HL-60 (cell line): ENCODE measurements at places on chromosomes 7 and 10.

GRCh38 chr7:1641661-1642260, 28.3 kb upstream of the ELFN1 start:
- no peak for DNase-seq

DNA sequence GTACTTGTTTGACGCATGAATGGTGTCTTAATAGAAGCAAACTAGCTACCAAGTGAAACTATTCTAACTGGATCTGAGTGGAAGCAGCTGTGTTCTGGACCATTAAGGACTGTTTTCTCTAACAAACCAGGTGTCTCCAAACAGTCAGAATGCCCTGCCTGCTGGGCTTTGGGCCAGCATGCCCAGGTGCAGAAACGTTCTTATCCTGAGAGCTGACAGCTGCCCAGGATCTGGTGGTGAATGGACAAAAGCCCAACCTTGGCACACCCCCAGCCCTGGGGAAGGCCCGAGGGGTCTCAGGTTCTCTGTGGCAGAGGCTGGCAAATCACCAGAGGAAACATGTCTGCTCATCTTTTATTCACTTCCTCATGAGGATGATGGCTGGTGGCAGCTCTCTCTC, 48.2 kb upstream of the LAMB4 start:
- DNase-seq, result no peak

DNA sequence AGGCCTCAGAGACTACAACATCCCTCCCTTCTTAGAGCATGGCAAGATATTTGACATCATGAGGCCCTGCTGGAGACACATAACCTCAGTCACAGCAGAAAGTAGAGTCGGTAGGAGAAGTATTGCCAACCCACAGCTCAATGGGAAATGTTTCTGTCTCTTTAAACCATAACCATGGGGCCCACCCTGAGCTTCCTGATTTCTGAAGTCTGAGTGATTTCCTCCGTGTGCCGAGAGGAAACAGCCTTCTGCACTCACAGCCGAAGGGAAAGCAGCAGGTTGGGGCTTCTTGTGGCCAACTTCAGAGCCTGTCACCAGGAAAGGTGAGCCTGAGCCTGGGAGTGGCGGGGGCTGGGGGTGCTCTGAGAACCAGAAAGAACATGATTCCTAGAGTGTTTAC, at the start of gene GIMAP1:
Gene GIMAP1, plus strand, starts transcription at position 246 of the 400 bp plus-strand sequence. CDS start 2,435 bp downstream, outside the sequence.
- no peak for DNase-seq

DNA sequence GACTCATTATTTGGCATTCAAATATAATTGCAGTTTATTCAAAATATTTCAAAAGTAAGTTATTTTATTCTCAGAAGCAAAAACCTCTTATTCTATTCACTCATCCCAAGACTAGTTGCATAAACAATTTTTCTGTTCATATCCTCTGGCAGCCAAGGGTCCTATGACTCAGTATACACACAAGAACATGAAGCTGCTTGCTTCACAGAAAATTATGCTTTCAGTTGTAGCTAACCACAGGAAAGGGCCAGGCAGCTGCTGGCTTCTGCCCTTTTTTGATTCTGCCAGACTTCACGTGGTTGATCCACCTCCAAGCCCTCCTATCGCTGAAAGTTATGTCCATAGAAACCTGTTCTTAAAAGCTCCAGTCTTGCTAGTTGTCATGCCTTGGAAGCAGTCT, 108.8 kb downstream of the ABCA13 start:
- no peak for DNase-seq

DNA sequence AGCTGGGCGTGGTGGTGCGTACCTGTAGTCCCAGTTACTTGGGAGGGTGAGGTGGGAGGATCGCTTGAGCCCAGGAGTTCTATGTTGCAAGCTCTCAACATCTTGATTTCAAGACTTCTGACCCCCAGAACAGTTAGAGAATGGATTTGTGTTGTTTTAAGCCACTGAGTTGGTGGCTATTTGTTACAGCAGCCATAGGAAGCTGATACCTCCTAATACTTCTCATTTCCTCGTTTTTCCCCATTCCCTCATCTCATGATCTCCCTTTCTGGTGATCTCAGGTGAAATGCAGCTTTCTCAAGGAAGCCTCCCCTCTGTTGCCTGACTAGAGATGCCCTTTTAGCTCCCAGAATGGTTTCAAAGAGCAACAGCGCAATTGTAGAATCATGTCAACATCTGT, 378.8 kb downstream of the TYW1 start:
- DNase-seq, result no peak

- DNase-seq, result no peak
Observed at GRCh38 chr7:119935418-119936025, 337.5 kb upstream of the KCND2 start.

GRCh38 chr7:17055596-17055995, 173.8 kb upstream of the AGR3 start:
- no peak for DNase-seq

DNA sequence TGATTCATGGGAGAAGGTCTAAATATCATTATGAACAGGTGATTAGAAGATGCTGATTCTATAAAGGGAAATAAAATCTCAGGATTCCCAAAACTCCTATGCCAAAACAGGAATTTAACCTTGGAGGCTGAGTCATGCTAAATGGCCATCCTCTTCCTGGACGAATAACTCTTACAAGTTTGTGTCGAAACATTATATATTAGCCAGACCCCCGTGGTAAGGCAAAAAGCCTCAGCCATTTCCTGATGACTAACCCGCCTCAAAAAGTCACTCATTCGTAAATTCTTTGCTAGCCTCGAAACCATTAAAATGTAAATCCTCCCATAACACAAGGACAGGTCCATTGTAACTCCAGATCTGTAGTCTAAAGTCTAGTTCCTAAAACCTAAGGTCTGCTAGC, 32.0 kb downstream of the CUL2 start:
- DNase-seq, result no peak

DNA sequence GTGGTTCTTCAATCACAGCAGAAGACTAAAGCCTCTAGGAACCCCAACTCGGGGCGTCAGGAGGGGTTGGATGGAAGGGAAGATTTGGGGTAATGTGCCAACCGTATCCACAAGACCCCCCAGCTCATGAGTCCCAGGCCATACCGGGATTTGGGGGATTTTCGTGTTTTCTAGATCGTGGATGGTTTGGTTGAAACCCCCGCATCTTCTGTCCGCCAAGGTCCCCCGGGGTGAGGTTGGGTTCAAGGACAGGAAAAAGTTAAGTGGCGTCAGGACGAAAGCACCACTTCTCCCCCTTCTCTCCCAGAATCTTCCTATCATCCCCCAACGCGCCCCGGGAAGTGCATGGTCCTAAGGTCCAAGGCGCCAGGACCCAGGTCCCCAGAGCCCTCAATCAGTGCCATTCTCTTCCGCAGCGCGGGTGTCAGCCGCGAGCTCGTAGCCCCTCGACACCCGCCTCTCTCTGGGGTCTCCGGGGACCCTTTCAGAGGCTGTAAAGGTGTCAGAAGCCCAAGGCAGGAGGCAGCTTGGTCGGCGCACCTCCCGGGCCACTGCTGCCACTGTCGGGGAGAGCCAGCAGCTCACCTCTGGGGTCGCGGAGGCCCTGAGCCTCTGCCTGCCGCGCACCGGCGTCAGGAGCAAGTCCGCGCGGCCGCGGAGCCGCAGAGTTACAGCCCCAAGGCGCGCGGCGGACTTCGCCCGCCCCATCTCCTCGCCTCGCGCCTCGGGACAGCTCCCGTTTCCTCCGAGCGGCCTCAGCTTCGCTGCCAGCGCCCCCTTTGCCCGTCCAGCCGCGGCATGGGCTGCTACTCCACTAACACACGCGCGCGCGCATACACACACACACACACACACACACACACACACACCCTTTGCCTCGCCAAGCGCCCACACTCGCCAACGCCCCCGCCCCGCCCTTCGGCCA, 1.5 kb downstream of the MKX start:
- no peak for DNase-seq

DNA sequence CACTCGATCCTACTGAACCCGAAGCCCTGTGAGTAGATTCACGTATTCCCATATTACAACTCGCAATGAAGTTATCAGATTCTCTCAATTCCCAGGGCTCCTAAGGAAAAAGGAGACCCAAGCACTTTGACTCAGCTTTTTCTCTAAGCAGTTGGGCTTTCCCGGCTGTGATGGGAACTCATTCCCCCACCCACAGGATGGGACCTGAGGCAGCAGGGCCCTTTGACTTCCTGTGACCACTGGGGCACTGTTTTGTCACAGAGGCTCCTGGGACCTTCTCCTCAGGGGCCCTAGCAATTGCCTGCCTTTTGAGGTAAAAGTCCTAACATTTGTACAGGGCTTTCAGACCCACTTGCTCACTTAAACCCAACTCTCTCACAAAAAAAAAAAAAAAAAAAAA, 122.8 kb upstream of the PDLIM1 start:
- DNase-seq, result no peak

GRCh38 chr7:143210541-143210940, 11.3 kb upstream of the TAS2R40 start:
- DNase-seq, result no peak

DNA sequence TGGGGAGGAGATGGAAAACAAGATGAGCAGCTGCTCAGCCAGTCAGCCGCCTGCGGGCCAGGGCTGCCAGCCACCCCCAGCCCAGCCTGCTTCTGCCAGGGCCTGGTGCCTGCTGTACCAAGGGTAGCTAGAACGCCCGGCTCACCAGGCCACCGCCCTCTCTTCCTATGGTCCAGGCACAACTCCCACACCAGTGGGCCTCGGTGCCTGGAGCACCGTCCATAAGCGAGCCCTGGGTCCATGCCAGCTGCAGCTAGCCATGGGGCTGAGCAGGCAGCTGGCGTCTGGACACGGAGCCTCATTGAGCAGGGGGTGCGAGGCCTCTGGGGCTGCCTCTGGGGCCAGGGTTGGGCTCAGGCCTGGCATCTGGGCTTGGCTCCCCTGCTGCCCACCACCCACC, 8.5 kb upstream of the RABGEF1 start:
- DNase-seq, result no peak

GRCh38 chr10:98420786-98421185, 5.8 kb upstream of the PYROXD2 start:
- no peak for DNase-seq

DNA sequence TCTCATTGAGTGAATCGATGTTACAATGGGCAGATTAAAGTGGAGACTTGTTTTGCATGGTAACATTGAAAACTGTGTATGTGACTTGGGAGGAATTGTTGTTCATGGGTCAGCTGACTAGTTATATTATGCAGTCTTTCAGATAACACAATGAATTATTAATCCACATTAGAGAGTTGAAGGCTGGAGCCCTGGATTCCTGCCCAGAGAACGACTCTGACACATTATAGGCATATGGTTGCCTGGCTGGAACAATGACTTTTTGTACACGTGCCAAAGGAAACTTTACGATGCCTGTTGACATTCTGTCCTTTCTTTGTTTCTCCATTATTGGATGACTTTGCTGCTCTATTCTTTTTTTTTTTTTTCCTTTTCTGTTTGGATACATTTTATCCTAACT, 52.3 kb upstream of the TMEM229A start:
- no peak for DNase-seq

- DNase-seq, result no peak
Observed at GRCh38 chr7:7704867-7705266, 13.5 kb downstream of the RPA3 start.

DNA sequence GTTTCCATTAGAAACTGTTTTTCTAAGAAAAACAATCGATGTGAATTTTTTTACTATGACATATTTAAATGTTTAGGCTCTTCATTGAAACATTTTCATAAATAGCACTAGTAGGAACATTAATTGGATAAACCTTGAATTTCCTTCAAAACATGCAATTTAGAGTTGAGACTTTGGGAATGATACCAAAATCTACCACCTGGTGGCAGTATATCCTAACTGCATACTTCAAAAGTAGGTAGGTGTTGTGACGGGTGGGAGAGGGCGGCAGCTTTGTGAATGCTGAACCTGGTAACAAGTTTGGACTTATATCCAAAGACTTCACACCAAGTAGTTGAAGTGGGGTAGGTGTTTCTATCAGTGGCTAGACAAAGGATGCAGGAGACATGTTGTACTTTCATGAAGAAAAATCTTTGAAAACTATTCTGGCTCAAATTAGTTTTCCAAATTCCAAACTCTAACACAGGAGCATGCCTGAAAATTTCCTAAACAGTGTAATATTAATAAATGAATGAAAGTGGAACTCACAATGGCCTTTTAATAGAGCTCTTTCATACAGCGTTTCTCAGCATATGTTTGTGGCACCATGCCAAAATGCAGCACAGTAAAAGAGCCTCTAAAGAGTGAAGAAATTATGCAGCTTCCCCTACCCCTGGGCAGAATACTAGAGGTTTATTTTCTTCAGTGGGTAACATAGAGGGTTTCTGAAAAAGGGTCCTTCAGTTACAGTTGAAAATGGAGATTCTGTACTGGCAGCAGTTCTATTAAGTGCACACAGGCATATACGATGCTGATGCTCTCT, 201.0 kb upstream of the TPK1 start:
- DNase-seq, result no peak

DNA sequence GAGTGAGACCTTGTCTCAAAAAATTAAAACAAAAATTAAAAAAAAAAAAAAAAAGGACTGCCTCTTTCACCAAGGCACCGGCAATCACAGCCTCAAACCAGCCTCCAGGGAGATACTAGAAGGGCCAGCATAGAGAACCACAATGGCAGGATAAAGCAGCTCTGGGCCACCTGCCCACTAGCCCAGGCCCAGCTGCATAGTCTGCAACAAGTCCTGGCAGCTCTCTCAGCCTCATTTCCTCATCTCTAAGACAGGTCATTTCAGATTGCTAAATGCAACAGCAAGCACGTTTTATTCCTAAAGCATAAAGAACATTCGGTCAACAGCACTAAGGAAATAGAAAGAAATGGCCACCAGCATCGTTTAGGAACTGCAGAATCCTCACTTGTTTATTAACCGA, 28.8 kb downstream of the XPNPEP1 start:
- peak; percentile 67 for DNase-seq

- DNase-seq, result no peak
Observed at GRCh38 chr7:130655286-130655685, 13.3 kb downstream of the COPG2 start.
